T-helper 17 cell (primary cell): ENCODE measurements at places on chromosomes 7 and 10.
A peak's percentile ranks its signal among the peaks of the same experiment; 100 is the strongest.

GRCh38 chr7:84614821-84615501, 420.4 kb upstream of the SEMA3A start:
- no peak for DNase-seq
- no peaks in the 10 kb centered on the region for H3K36me3 ChIP-seq
- H3K4me3 ChIP-seq, result no peak overlapping the region
- H3K4me1 ChIP-seq, result no peaks in the 10 kb centered on the region
- H3K27me3 ChIP-seq, result no peaks in the 10 kb centered on the region

DNA sequence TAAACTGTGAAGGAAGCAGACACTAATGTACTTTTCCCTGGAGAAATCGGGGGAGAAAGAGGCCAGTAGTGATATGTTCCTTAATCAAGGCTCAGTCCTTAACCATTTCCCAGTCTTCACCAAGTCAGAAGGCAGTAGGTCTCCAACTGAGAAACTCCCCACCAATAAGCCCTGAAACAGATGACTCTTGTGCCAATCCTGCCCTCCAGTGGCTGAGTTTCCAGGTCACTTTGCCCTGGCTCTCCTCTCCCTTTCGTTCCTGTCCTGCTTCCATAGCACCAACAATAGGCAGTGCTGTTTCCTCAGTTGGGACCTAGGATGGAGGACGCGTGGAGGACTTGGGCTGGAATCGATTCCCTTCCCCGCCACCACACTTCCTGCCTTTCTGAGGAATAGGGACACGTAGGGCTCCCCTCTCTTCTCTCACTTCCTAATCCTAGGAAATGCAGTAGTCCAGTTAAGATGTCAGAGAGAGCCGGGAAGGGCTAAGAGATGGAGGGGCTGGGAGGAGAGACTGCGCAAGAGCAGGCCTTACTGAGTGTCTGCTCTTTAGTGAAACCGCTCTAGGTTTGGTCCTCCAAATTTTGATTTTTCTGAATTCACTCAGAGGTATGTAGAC, 23.4 kb downstream of the ATOH7 start:
- peaks cover 42% of the 10 kb centered on the region for H3K27me3 ChIP-seq
- no peak overlapping the region for H3K4me3 ChIP-seq
- no peak overlapping the region for H3K27ac ChIP-seq
- H3K36me3 ChIP-seq, result peaks cover 4% of the 10 kb centered on the region

DNA sequence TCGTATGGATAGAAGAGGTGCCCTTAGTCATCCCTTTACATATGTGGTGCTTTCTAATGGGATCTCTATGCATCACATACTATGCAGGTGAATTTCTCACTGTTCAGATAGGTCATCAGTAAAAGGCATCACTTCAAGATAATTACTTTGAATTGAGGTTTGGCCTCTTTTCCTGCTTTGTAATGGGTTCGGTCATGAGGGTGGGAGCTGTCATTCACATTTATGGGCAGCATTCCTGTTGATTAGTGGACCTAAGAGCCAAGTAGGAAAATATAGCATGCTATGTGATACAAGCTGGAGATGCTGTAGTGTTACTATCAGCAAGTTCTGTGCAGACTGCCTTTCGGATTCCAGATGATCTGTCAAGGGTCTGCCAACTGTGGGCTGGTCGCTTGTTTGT, 156.3 kb downstream of the LCOR start:
- H3K4me1 ChIP-seq, result peaks cover 2% of the 10 kb centered on the region
- no peak for DNase-seq
- no peak overlapping the region for H3K27ac ChIP-seq
- peaks cover 3% of the 10 kb centered on the region for H3K36me3 ChIP-seq
- H3K4me3 ChIP-seq, result no peak overlapping the region

GRCh38 chr7:47035522-47035921, 546.4 kb downstream of the TNS3 start:
- DNase-seq, result no peak
- H3K36me3 ChIP-seq, result no peaks in the 10 kb centered on the region
- H3K4me1 ChIP-seq, result no peaks in the 10 kb centered on the region
- H3K4me3 ChIP-seq, result no peak overlapping the region

DNA sequence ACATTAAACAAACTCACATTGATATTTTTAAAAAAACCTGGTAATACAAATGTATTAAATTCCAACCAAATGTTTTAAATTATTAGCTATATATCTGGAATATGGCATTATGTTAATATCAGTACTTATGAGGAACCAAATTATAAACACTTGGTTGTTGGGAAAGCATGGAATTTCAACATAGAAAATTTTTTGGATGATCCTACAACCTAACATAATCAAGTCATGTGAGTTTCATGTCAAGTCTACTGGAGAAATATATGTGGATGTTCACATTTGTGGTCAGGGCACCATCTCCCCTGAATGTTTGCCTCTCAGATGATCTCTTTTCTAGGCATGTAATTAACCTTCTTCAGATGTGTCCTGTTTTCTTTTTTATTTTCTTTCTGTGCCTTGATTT, 5.2 kb upstream of the POT1 start:
- H3K36me3 ChIP-seq, result no peaks in the 10 kb centered on the region
- H3K4me1 ChIP-seq, result peaks cover 5% of the 10 kb centered on the region
- no peak overlapping the region for H3K4me3 ChIP-seq

- H3K36me3 ChIP-seq, result peaks cover 2% of the 10 kb centered on the region
- no peaks in the 10 kb centered on the region for H3K27me3 ChIP-seq
- no peak for DNase-seq
- peak overlapping the region; percentile 88 for H3K4me3 ChIP-seq
- H3K4me1 ChIP-seq, result peaks cover 64% of the 10 kb centered on the region
- H3K27ac ChIP-seq, result peak overlapping the region; percentile 97
Measured at GRCh38 chr10:89332123-89332633, 4.4 kb downstream of the IFIT3 start.

DNA sequence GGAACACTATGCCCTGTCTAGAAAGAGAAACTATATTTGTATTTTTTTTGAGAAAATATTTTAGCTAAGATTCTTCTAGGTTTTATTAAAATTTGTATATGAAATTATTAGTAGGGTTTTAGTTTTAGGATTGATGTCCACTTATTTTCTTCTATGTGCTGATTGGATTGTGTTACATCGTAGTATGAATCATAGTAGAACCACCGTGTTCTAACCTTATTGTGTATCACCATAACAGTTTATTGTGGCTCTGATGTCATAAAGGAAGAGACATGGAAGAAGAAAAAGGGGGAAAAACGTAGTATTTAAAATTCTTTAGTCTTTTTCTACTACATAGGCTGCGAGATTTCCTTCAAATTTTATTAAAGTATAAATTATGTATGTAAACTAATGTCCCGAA, 1.9 kb downstream of the AGBL3 start:
- peaks cover 2% of the 10 kb centered on the region for H3K36me3 ChIP-seq
- peaks cover 38% of the 10 kb centered on the region for H3K4me1 ChIP-seq
- H3K27ac ChIP-seq, result no peak overlapping the region
- H3K27me3 ChIP-seq, result no peaks in the 10 kb centered on the region

DNA sequence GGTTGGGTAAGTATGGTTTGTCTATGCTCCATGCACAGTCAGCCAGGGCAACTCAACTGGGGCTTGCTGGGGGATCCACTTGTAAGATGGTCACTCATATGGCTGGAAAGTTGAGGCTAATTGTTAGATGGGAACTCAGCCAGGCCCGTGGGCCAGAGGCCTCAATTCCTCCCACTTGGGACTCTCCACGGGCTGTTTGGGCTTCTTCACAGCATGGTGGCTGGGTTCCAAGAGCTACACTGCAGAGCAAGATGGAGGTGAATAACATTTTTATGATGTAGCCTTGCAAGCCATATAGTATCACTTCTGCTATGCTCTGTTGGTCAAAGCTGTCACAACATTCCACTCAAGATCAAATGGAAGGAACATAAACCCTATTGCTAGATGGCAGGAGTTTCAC, 39.2 kb downstream of the ELMO1 start:
- peaks cover 2% of the 10 kb centered on the region for H3K36me3 ChIP-seq
- H3K4me3 ChIP-seq, result peak overlapping the region; percentile 92
- peaks cover 46% of the 10 kb centered on the region for H3K4me1 ChIP-seq
- DNase-seq, result no peak
- H3K27me3 ChIP-seq, result no peaks in the 10 kb centered on the region
- peak overlapping the region; percentile 95 for H3K27ac ChIP-seq

DNA sequence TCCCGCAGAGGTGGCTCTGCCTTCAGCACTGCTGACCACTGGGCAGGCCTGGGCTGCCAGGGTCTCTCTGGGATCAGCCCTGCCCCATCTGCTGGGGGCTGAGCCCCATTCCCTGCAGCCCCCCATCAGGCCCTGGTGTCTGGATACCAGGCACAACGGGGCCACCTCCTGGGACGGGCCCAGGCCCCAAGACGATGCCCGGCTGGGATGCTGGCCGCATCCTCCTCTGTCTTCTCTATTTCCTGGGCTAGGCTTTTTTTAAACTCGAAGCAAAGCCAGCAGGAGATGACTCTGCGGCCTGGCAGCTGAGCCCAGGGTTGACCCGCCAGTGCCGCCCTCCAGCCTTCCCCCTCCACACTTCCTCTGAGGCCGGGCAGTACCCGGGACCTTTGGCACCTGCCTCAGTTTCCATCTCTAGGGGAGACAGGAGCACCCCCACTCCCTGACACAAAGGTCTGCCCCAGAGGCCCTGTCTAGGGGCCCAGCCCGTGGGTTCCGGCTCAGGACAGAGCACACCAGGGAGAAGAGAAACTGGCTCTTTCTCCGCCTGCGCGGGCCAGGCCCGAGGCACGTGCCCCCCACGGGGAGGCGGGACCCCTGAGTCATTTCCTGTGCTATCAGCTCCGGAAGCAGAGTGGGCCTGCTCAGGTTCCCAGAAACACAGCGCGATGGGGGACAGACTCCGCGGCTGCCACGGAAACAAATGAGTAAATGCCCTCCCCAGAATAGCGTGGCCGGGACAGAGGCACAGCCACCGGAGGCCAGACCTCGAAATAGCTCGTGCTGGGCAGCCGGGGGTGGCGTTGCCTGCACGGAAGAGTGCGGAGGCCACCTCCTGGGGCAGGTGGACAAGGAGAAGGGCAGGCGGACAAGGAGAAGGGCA, 84.6 kb upstream of the PDGFA start:
- peak; percentile 78 for DNase-seq
- peak overlapping the region; percentile 89 for H3K4me3 ChIP-seq
- no peaks in the 10 kb centered on the region for H3K36me3 ChIP-seq
- no peaks in the 10 kb centered on the region for H3K27me3 ChIP-seq

- H3K4me3 ChIP-seq, result no peak overlapping the region
- H3K4me1 ChIP-seq, result peaks cover 4% of the 10 kb centered on the region
- no peaks in the 10 kb centered on the region for H3K27me3 ChIP-seq
- DNase-seq, result no peak
- H3K36me3 ChIP-seq, result no peaks in the 10 kb centered on the region
- no peak overlapping the region for H3K27ac ChIP-seq
Measured at GRCh38 chr10:5960070-5960972, 17.0 kb downstream of the IL15RA start.

- no peaks in the 10 kb centered on the region for H3K36me3 ChIP-seq
- DNase-seq, result no peak
- H3K27me3 ChIP-seq, result peaks cover 9% of the 10 kb centered on the region
- no peak overlapping the region for H3K27ac ChIP-seq
Measured at GRCh38 chr10:77090381-77091356, 546.9 kb downstream of the KCNMA1 start.

GRCh38 chr7:116468534-116468933, 31.0 kb upstream of the CAV2 start:
- H3K27me3 ChIP-seq, result peaks cover 49% of the 10 kb centered on the region
- no peak overlapping the region for H3K27ac ChIP-seq

DNA sequence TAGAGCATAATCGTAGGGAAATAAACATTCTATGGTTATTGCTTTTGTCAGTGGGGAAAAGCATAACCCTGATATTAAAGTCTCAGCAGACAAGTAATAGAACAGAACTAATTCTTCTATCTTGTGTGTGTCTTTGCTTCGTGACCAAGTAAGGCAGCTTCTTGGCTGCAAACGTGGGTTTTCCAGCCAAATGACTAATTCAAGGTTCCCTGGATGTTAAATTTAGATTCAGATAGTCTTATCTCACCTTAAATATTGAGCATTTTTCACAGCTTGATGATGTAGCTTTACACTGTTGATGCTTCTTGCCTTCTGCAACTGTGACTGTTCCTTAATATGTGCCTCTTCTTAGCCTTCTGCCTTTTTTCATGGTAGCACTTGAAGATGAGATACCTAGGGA, 113.0 kb downstream of the EXOC4 start:
- peaks cover 13% of the 10 kb centered on the region for H3K4me1 ChIP-seq
- no peak overlapping the region for H3K4me3 ChIP-seq
- no peaks in the 10 kb centered on the region for H3K27me3 ChIP-seq
- no peak overlapping the region for H3K27ac ChIP-seq
- no peak for DNase-seq
- H3K36me3 ChIP-seq, result peaks cover 4% of the 10 kb centered on the region

DNA sequence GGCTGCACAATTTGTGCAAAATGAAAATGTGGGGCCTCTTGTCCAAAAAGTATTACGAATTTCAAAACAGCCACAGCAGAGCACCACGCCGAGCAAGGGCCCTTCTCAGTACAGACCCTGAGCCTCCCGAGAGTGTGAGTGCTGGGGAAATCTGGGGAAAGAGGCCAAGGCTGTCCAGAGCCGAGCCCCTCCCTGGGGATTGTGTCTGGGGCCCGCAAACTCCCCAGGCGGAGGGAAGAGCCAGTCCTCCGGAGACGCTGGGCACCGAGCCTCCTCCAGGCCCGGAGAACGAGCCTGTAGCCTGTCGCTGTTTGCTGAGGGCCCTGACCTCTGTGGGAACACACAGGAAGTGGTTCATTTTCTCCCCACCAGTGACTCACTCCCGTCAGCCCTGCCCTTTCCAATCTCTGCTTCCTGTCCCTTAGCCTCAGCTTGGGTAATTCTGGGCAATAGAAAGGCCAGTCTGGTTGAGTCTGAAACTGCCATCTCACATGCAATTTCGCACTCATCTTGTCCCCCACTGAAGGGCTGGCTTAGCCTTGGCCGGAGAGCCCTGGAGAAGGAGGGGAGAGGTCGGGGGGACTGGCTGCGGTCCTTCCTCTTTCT, 19.5 kb upstream of the GNA12 start:
- H3K36me3 ChIP-seq, result peaks cover 3% of the 10 kb centered on the region
- H3K27ac ChIP-seq, result peak overlapping the region; percentile 72
- no peaks in the 10 kb centered on the region for H3K27me3 ChIP-seq
- H3K4me1 ChIP-seq, result peaks cover 16% of the 10 kb centered on the region

GRCh38 chr7:105664816-105665525, 83.7 kb upstream of the EFCAB10 start:
- H3K27ac ChIP-seq, result peak overlapping the region; percentile 49
- H3K36me3 ChIP-seq, result peaks cover 9% of the 10 kb centered on the region
- peaks cover 7% of the 10 kb centered on the region for H3K4me1 ChIP-seq
- H3K27me3 ChIP-seq, result no peaks in the 10 kb centered on the region
- no peak for DNase-seq

DNA sequence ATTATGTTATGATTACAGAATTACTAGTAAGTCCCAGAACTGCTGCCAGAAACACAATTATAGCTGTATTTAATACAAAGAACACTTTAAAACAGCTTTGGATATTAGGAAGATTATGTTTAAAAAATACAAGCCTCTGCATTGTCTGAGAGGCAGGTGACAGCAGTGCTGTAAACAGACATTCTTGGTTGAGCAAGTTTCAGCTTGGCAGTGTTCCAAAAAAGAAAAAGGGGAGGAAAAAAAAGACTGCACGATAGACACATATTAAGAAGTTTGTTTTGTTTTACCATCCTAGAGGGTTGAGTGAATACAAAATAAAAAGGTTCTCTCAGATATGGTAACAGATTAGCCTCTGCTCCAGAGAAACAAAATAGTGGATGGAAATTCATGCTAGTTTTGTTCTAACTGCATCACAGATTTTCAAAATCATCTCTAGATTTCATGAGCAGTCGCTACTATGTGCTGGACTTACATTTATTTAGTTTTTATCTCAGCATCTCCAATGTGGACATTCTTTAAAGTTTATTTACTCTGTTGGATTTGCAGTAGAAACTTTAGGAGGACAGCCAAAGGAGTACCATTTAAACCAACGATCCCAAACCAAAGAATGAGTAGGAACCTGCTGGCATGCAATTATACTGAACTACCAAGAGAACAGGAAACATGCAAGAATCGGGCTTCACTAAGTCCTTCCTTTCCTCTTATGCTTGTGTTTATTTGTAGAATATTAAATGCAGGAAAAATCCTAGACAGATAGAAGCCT, 9.0 kb downstream of the FAM204A start:
- H3K27me3 ChIP-seq, result no peaks in the 10 kb centered on the region
- DNase-seq, result no peak
- peaks cover 23% of the 10 kb centered on the region for H3K4me1 ChIP-seq
- peaks cover 21% of the 10 kb centered on the region for H3K36me3 ChIP-seq
